ENCODE measurements at places on chromosomes 2 and 18. TPM values are rescaled to one million over a fixed set of nuclear protein-coding genes. Genes with fewer than 3 reads are reported as not detected.

- H3K27ac ChIP-seq, result no peak overlapping the region
- DNase-seq, result no peak
- H3K36me3 ChIP-seq, result peaks cover 18% of the 10 kb centered on the region
- peaks cover 9% of the 10 kb centered on the region for H3K27me3 ChIP-seq
Observed at GRCh38 chr2:286035-286434, 1.9 kb downstream of the ALKAL2 start.

- H3K4me1 ChIP-seq, result peaks cover 47% of the 10 kb centered on the region
- no peaks in the 10 kb centered on the region for H3K36me3 ChIP-seq
- peak overlapping the region; percentile 29 for H3K27ac ChIP-seq
- H3K4me3 ChIP-seq, result no peak overlapping the region
Observed at GRCh38 chr2:28639836-28640235, 111.8 kb upstream of the PPP1CB start.

DNA sequence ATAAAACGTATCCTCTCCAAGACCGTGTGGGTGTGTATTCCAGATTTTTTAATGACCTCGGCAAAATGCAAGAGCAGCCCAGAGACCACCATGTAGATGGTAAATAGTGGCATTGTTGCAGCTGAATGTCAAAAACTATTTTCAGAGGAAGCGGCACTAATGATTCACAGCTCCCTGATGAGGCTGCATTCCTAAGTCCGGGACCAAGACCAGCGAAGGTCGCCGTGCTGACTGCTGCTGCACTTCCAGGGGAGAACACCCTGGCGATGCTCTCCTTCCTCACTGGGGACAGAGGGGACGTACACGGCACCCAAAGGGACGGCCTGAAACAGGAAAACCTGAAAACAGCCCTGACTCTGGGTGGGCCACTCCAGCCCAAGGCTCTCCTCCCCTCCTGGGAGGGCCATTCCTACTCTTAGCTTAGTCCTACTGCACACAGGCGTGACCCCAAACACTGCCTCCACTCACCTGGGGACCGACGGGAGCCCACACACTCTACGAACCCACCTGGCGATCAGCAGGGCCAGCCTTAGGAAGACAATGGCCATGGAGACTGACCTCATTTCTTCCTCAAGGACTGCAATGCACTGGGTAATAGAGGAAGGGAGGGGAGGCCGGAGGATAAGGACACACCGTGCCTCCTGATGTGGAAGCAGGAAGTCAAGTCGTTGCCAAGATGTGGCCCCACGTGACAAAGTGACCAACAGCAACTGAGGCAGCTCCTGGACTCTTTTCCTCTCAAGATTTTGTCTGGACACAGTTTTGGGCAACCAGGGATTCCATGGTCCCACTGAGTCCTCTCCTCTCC lies 82.8 kb downstream of the ZNF516 start:
- no peak overlapping the region for H3K4me3 ChIP-seq
- H3K4me1 ChIP-seq, result no peaks in the 10 kb centered on the region
- DNase-seq, result no peak
- H3K27me3 ChIP-seq, result no peaks in the 10 kb centered on the region
- H3K36me3 ChIP-seq, result no peaks in the 10 kb centered on the region

DNA sequence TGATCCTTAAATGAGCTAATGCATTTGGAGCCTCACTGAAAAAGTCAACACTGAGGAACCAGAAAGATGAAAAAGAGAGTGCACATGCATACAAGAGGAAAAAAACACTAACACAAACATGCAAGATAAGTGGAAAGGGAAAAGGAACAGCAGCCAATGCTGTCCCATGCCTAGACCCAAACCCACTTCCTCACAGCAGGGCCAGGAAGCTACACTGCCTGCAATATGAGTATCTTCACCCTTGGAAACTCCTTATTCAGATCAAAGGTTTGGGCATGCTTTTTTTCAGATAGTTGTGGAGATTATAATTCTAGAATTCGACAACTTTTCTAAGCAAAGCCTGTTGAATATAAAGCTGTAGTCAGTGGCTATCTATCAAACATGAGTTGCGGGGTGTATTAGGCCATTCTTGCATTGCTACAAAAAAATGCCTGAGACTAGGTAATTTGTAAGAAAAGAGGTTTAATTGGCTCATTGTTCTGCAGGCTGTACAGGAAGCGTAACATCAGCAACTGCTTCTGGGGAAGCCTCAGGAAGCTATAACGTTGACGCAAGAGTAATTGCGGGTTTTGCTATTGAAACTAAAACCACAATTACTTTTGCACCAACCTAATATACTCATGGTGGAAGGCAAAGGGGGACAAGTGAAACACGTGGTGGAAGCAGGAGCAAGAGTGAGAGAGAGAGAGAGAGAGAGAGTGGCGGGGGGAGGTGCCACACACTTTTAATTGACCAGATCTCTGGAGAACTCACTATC lies 138.2 kb downstream of the MBD2 start:
- DNase-seq, result no peak
- no peaks in the 10 kb centered on the region for H3K27me3 ChIP-seq
- H3K36me3 ChIP-seq, result no peaks in the 10 kb centered on the region
- no peak overlapping the region for H3K4me3 ChIP-seq

- no peak overlapping the region for H3K27ac ChIP-seq
- H3K4me3 ChIP-seq, result no peak overlapping the region
- peaks cover 7% of the 10 kb centered on the region for H3K4me1 ChIP-seq
- H3K36me3 ChIP-seq, result peaks cover 72% of the 10 kb centered on the region
- H3K27me3 ChIP-seq, result no peaks in the 10 kb centered on the region
Observed at GRCh38 chr2:159177957-159178356, 108.5 kb downstream of the WDSUB1 start.

DNA sequence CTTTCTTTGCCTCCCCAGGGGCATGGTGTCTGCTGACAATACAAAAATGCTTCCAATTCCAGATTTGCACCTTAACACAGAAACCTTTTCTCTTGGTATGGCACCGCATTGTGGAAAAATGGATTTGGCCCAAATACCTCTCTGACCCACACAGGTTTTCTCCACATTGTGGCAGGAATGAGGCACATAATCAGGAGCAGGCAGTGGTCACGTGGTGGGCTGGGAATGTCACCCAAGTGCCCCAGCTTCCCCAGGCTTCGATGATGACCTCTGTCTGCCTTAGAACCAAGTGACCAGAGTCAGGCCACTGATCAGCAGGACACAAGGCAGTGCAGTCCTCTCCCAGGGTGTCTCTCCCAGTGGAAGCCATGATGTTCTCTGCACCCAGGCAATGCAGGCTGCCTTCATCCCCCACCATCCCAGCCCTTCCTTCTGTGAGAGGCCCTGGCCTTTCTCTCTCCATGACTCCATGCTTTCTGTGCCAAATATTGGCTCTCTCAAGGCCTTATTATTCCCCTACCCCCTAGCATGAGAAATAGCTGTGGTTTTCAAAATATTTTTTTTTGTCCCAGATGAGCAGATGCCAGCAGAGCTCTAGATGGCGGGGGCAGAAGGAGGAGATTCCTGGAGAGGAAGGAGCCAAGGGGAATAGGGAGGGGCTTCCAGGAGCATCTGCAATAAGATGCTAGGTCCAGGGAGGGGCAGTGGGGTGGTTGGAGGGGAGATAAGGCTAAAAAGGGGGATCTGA lies 198.9 kb downstream of the ACKR3 start:
- H3K4me1 ChIP-seq, result no peaks in the 10 kb centered on the region
- DNase-seq, result no peak
- H3K27me3 ChIP-seq, result no peaks in the 10 kb centered on the region
- H3K4me3 ChIP-seq, result no peak overlapping the region

DNA sequence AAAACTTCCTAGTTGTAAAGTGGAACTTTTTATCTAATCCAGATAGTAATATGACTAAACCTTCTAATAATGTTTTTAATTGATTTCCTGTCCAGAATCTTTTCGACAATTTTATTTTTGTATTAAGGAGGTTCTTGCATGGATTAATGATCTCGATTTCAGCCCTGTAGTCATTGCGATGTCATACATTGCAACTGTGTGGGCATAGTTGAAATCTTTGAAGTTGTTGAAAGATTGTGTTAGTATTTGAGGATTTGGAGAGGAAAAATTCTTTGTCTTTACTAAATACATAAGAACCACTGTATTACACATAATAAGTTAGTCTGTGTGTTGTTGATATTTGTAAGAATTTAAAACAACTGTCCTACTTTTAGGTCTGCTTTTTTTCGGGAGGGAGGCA lies 31.1 kb downstream of the ACSL3 start:
- peaks cover 6% of the 10 kb centered on the region for H3K36me3 ChIP-seq
- H3K4me3 ChIP-seq, result no peak overlapping the region
- DNase-seq, result no peak

- H3K27ac ChIP-seq, result no peak overlapping the region
- no peaks in the 10 kb centered on the region for H3K27me3 ChIP-seq
- no peaks in the 10 kb centered on the region for H3K4me1 ChIP-seq
Observed at GRCh38 chr18:8858888-8859511, 153.6 kb downstream of the MTCL1 start.

DNA sequence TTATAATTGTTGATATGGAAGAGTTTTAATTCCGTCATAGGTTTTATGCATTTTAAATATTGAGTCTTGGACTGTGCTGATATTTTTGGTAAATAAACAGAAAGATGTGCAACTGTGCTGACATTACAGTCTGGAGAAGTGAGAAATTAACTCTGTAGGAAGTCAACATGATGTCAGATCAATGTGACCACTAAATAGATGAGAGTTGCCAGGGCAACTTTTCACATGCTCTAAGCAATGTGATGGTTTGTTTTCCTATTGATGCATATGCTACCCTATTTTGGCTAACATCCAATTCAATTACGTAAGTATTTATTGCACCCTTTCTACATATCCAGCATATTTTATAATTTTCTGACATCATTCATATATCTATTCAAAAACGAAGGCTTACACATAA lies 1109.3 kb downstream of the TSN start:
- no peak overlapping the region for H3K27ac ChIP-seq
- no peaks in the 10 kb centered on the region for H3K27me3 ChIP-seq
- H3K4me1 ChIP-seq, result no peaks in the 10 kb centered on the region
- H3K4me3 ChIP-seq, result no peak overlapping the region
- no peaks in the 10 kb centered on the region for H3K36me3 ChIP-seq

GRCh38 chr18:35511833-35512232 lies 14.1 kb upstream of the INO80C start:
- no peaks in the 10 kb centered on the region for H3K27me3 ChIP-seq
- DNase-seq, result no peak
- H3K27ac ChIP-seq, result no peak overlapping the region
- H3K4me1 ChIP-seq, result no peaks in the 10 kb centered on the region
- H3K36me3 ChIP-seq, result no peaks in the 10 kb centered on the region

DNA sequence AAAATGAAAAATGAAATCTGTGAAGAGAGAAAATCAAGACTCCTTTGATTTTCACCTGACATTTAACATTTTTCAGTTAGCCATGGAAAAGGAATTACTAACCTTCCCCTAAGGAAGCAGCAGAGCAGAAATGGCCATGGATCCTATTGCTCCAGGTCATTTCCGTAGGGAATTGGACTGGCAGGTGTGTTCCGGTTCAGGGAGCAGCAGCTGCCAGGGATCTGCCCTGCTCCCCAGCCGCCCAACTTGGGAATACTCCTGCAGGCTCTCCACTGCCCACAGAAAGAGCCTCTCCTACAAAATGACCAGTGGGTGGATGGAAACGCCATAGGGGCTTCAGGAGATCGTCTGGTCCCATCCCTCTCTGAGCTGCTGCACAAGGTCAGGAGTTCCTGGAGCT lies 86.0 kb upstream of the MAPK4 start:
- H3K27ac ChIP-seq, result no peak overlapping the region
- peaks cover 1% of the 10 kb centered on the region for H3K4me1 ChIP-seq
- no peaks in the 10 kb centered on the region for H3K36me3 ChIP-seq
- no peaks in the 10 kb centered on the region for H3K27me3 ChIP-seq

GRCh38 chr2:96956211-96956610 lies 30.2 kb downstream of the FAM178B start:
- H3K4me1 ChIP-seq, result peaks cover 26% of the 10 kb centered on the region
- no peak overlapping the region for H3K27ac ChIP-seq
- no peaks in the 10 kb centered on the region for H3K36me3 ChIP-seq
- no peak for DNase-seq

GRCh38 chr2:122019724-122020123 lies 264.3 kb downstream of the TSN start:
- no peaks in the 10 kb centered on the region for H3K36me3 ChIP-seq
- DNase-seq, result peak; percentile 67
- no peaks in the 10 kb centered on the region for H3K27me3 ChIP-seq
- H3K4me3 ChIP-seq, result no peak overlapping the region
- H3K27ac ChIP-seq, result no peak overlapping the region

- H3K27me3 ChIP-seq, result no peaks in the 10 kb centered on the region
- DNase-seq, result no peak
- H3K4me1 ChIP-seq, result no peaks in the 10 kb centered on the region
- H3K4me3 ChIP-seq, result no peak overlapping the region
Observed at GRCh38 chr18:25853691-25854433, 236.6 kb downstream of the SS18 start.

DNA sequence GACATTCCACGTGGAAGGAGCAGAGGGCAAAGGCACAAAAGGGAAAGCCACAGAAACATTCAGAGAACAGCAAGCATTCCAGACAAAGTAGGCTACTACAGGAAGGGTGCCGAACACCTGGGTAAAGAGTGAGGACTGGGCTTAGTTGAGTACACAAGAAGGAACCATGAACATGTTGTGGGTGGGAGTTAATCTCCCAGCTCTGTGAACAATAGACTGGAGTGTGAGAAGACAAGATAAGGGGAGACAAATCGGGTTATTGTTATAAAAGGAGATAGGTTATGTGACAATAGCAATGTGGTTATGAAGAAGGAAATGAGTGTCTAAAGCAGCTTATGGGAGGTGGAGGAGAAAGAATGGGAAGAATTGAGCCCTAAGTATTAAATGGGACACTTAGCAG lies 70.0 kb downstream of the DPP4 start:
- DNase-seq, result no peak
- no peaks in the 10 kb centered on the region for H3K4me1 ChIP-seq
- H3K27ac ChIP-seq, result no peak overlapping the region
- H3K4me3 ChIP-seq, result no peak overlapping the region
- H3K27me3 ChIP-seq, result no peaks in the 10 kb centered on the region

FOSL2 gene
- 50.1 TPM for total RNA-seq

CRYGC gene
- not detected for total RNA-seq

GNLY gene
- not detected for total RNA-seq

NLRC4 gene
- 0.45 TPM for total RNA-seq

ANKRD53 gene
- not detected for total RNA-seq

MRO gene
- not detected for total RNA-seq

Data from stomach (tissue), 19 donors.